ENCODE measurements at places on chromosomes 5 and 9. TPM values are rescaled to one million over a fixed set of nuclear protein-coding genes. Genes with fewer than 3 reads are reported as not detected.

DNA sequence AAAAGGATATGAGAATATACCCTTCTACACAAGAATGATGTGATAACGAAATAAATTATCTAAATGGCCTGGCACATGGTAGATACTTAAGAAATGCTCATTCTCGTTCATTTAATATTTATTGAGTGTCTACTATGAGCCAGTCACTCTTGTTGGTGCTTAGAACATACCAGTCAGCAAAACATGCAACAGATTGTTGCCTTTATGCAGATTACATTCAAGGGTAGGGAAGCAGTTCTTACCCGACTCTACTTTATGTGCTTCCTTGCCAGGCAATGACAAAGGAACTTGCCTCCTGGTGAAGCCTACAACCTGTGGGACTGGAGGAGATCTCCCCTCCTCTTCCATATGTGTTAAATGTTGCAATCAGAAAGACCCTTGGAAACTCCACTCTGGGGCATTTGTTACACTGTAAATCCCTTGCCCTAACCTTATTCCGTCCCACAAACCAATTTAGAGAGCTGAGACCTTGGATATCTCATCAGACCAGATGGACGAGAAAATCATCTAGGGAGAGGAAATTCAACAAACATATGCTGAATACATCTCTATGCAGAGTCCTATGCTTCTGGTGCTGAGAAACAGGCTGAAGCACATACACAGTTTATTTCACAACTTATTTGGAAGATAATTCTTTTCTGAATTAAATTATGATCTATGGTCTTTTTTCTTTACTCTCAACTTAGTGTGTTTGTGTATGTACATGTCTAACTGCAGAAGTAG is 128.1 kb upstream of the TRIM32 start:
- H3K27ac ChIP-seq, result no peak overlapping the region
- no peak overlapping the region for H3K4me3 ChIP-seq
- H3K27me3 ChIP-seq, result no peaks in the 10 kb centered on the region

DNA sequence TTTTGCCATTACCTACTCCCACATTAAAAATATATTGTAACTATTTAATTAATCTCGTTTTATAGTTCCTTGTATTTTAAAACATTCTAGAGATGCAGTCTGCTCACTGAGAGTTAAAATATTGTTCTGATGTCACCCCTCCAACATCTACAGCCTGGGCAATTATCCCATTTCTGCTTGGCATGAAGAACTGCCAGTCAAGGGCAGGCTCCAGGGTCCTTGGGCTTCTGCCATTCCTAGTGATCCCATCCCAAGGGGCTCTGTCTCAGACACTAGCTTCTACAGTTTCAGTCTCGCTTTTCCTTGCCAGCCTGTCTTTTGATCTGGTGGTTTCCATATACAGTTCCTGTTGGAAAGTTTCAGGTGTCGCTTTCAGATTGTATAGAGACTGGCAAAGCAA is 287.2 kb downstream of the TMEM232 start:
- no peak overlapping the region for H3K4me3 ChIP-seq
- no peak for DNase-seq
- H3K27me3 ChIP-seq, result no peaks in the 10 kb centered on the region
- no peaks in the 10 kb centered on the region for H3K4me1 ChIP-seq

The HTR4 gene
- total RNA-seq, result not detected

The FOXD4L3 gene
- not detected for total RNA-seq

The TLX3 gene
- total RNA-seq, result not detected

Measured in HepG2 (cell line).